Activated naive CD4-positive, alpha-beta T cell treated with anti-CD3 and anti-CD28 coated beads, Interleukin-2, amount 50 U/mL, for 16 hours (primary cell): ENCODE measurements at places on chromosomes 5 and 9.

DNA sequence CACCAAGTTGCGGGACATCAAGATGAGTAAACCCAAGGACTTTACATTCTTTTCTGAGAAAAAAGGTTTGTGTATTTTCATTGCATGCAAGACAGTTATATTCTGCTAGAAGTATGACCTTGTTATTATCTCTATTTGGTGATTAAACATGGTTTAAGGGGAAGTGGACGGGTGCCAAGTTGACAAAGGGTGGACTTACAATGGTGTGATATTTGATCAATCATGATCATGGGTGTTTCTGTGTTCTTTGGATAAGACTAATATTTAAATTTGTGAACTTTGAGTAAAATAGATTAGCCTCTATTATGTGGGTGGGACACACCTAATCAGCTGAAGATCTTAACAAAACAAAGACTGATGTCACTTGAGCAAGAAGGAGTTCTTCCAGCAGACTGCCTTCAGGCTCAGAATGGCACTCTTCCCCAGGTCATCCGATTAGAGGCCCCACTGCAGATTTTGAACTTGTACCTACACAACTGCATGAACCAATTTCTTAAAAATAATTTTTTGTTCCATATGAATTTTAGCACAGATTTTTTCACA, 782.9 kb downstream of the CDH12 start:
- no peak for DNase-seq

DNA sequence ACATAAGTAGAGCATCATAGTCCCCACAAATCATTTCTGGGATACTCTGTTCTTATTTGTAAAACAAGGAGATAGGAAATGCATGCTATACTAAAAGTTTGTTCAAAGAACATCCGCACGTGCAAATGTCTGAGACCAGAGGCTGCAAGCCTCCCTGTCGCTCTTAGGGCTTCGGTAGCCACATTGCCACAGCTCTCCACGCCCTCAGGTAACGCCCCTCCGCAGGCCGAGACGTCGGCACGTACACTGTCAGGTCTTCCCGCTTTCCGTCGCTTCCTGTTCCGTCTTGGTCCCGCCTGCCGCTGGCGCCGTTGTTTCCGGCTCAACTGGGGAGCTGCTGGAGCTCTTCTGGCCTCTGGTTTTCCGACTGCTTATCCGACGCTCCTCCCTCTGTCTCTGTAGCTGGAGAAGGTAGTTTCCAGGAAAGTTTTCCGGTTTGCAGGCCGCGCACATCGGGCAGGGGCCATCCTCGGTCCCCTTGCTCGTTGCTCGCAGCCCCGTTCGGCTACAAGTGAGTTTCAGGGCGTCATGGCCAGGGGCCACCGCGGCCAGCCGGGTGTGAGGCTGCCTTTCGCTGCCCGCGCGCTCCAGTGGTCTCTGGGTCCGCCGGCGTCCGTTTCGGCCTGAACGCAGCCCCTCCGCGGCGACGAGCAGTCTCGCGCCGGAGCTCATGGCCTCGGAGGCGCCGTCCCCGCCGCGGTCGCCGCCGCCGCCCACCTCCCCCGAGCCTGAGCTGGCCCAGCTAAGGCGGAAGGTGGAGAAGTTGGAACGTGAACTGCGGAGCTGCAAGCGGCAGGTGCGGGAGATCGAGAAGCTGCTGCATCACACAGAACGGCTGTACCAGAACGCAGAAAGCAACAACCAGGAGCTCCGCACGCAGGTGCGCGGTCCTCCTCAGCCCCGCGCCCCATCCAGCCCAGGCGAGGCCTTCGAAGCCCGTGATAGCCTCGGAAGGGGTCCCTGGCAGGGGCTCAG, at the start of gene AGGF1:
Gene AGGF1, plus strand, starts transcription at position 308 of the 975 bp plus-strand sequence. Its CDS starts 363 bp downstream, at position 671.
- DNase-seq = peak; percentile 93

GRCh38 chr9:77848897-77849296, 182.7 kb downstream of the GNAQ start:
- no peak for DNase-seq

GRCh38 chr5:137858223-137858916, 9.3 kb upstream of the MYOT start:
- DNase-seq = no peak

- no peak for DNase-seq
Measured at GRCh38 chr5:53777864-53778618, 217.6 kb downstream of the NDUFS4 start.

DNA sequence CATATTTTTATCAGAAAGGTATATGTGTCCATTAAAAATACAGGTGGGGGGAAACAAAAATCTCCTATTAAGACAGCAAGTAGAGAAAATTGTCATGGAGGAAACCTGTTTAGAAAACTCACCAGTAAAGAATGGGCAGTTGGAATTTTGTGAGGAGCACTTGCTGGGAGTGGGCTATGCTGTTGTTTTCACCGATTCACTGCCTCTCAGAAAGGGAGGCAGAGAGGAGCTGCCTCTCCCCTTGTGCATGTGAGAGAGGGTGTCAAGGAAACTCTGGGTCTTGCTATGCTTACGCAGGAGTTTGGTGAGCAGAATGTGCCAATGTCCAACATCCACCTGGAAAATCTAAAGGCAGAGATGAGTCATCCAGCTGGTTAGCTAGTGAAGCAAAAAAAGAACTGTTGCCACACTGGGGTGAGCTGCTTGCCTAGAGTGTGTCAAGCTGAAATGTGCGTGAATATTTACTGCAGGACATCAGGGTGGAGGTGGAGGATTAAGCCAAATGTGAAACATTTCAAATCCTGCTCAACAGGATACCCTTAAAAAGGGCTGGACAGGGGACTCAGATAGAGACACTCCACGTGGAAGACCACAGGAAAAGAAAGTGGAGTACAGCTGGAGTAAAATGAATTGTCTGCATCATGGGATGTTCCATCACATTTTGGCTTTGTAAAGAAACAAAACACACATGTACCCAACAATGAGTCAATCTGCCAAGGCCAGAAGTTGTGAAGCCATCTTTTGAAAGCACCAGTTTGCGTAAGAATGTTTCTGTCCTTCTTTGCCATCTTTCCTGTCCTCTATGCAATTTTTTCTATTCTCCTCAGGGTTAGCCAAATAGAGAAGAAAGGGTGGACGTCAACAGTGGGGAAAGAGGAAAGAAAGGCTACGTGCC, 449.7 kb upstream of the MPDZ start:
- no peak for DNase-seq

DNA sequence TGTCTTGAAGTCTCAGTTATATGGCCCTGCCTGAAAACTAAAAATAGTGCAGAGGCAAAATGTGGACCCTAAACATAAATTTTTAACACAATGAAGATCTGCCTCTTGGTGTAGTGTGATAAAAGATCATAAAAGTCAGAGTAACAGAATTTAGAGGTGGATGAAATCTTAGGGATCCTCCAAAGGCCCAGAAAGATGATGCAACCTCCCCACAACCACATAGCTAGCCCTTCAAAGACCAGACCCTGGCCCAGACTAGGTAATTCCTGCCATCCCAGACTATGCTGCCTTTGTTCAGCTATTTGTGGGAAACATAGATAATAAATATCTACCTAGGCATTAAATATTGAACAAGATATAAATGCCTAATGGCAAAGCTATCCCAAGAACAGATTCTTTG, 15.3 kb downstream of the KLF9 start:
- no peak for DNase-seq

DNA sequence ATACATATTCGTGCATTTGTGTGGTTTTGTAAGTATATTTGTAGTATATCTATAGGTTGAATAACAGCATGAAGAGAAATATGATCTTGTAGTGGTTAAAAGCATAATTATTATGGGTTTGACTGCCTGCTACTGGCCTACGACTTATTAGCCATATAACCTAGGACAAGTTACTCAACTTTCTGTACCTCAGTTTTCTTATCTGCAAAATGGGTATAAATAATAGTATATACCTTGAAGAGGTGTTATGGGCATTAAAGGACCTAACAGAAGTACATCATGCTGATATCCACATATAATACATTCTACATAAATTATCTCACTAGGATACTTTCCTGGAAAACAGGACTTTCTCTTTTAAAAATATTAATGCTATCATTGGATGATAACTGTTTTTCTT, 118.3 kb upstream of the ELL2 start:
- DNase-seq = no peak

DNA sequence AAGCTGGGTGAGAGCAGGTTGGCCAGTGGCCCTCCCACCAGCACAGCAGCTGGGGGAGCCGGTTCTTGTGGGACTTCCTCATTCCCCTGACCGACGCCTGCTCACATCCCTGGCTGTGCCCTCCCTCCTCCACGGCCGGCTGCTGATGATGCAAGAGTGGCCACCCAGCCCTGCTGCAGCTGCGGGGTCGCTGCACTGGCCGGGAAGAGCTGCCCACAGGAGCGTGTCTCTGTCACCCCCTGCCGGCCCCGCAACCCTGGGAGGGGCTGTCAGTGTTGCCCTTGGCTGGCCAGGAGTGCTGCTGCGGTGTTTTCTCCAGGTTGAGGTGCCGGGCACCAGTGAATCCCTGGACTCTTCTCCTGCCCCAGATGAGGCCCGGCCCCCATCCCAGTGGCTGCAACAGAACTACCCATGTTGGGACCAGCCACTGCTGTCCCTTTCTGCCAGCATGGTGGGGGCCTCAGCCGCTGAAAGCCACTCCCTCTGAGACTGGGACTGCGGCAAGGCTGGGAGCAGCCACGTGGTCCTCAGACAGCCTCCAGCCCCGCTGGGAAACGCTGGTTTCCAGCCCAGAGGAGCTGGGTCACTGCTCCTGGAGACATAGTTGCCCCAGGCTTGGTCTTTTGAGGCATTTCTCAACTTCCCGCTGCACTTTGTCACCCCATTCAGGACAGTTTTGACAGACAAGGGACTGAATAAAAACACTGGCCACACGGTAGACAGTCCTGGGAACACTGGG, 739 bp downstream of the CARD9 start:
- no peak for DNase-seq

DNA sequence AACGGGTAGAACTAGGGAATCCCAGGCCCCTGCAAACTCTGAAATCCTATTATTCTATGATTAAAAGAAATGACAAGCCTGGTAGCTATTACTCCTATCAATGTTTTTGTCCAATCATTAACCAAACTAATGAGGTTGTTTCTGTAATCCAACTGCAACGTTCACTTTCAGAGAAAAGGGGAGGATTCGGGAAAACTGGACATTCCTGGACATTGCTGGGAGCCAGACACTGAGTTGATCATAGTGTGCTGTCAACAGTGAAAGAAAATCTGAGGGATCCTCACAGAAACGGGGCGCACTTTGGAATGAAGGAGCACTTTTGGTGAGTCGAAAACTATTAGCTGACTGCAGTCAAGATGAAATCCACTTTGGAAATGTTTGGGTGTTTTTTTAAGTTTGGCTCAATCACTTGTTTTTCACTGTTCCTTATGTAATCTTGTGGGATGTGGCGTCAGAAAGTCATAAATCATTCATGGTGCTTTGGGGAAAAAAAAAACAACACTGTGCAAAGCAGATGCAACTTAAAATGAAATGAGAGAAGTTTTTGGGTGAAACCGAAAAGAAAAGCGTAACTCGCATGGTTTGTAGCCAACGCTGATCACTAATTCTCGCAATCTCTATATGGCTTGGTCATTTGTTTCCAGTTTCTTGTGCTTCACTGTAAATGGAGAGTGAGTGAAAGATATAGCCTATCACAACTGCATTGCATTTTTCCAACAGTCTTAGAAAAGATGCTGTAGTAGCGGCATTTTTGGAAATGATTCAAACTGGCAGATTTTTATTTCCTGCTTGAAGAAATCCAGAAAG, 51.2 kb upstream of the ADRA1B start:
- DNase-seq = no peak
